ENCODE measurements at places on chromosomes 7 and 10.

- no peak for DNase-seq
Observed at GRCh38 chr10:114070710-114071109, 27.0 kb downstream of the ADRB1 start.

GRCh38 chr10:11631890-11632587, 20.6 kb upstream of the USP6NL start:
- no peak for DNase-seq

- DNase-seq = no peak
Observed at GRCh38 chr7:132023466-132023865, 467.0 kb upstream of the PODXL start.

GRCh38 chr7:3922175-3922635, 621.2 kb downstream of the SDK1 start:
- DNase-seq = no peak

- no peak for DNase-seq
Observed at GRCh38 chr7:52463341-52463740, 572.1 kb upstream of the POM121L12 start.

DNA sequence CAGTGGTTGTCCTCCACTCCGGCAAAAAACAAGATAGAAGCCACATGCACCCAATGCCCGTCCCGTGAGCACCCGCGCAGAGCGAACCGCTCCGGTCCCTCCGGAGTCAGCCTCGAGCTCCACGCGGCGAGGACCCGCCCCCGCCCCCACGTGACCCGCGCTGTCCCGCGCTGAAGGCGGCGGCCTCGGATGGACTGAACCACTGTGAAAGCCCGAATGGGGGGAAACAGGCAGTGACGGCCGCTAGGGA, 766 bp upstream of the EIF3B start:
- DNase-seq = peak; percentile 86

- DNase-seq = no peak
Observed at GRCh38 chr10:17407047-17407446, 47.3 kb downstream of the ST8SIA6 start.

GRCh38 chr7:154409703-154410311, 357.6 kb downstream of the DPP6 start:
- no peak for DNase-seq

DNA sequence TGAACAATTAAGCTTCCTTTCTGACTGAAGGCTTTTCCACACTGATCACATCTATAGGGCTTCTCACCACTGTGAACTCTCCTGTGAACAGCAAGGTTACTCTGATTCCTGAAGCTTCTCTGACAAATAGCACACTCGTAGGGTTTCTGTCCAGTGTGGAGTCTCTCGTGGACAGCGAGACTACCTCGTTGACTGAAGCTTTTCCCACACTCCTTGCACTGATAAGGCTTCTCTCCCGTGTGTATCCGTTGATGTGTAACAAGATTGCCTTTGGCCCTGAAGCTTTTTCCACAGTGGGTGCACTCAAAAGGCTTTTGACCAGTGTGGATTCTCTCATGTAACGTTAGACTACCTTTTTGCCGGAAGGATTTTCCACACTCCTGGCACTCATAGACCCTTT, 4.4 kb downstream of the ZNF32 start:
- DNase-seq = no peak

DNA sequence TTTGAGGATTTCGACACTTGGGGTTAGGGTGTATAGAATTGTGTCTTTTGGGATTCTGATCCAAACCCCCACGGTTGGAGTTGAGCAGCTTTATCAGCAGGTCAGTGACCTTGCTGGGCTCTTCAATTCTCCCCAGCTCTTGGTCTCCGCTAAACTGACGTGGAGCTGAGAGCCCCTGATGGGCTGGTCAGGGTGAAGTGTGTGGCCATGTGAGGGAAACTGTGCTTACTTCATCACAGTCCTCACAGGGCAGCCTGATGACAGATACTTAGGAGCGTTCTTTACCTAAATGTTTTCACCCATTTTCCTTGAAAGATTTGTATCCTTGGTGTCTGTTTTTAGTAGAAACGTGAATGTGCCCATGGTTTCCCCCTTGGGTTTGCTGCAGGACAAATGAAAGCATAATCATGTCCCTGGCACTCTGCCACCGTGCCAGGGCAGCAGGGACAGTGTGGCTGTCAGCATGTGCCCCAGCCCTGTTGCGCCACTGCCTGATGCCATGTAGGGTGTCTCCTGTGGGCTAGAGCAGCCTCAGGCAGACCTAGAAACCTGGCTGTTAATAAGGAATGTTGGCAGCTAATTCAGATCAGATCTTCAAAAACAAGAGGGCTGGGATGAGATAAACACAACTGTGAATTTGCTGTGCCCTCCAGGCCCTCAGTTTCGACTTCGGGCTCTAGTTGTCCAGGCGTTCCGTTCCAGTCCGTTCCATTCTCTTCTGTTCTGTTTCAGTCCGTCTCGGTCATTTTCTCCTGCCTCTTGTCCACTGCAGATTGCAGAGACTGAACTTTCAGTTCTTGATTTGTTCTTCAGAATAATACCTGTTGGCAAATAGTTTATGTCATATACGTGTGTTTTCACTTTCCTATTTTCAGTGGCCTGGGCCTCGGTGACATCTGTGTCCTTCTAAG, 96.8 kb downstream of the TRRAP start:
- DNase-seq = no peak

GRCh38 chr10:15096661-15097010, 519 bp upstream of the RPP38 start:
- DNase-seq = no peak

DNA sequence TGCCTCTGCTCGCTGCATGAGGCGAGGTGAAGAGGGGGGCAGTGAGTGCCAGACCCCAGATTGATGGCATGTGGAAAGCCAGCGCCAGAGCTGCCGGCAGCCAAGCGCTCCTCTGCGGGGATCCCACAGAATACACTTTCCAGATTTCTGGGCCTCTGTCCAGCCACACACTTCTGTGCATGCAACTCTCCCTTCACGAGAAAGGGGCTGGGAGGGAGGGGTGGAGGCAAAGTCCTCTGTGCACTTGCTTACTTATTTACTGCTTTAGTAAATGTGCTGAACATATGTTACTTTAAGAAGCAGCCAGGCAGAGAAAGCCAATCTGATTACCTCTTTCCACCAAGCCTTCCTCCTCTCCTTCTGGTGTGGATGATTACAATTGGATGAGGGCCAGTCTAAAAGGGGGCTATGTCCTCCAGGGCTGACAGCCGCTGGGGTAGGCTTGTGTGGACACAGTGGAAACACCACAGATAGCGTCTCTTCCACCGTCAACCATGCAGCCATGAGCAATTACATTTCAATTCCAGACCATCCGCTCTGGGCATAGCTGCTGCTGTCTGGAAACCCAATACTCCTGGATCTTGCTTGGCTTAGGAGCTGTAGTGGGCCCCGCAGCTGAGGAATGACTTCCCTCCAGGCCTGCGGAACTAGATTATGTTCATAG, 322.8 kb upstream of the ANKRD30A start:
- DNase-seq = no peak

- no peak for DNase-seq
Observed at GRCh38 chr10:98556061-98556460, 109.3 kb upstream of the HPS1 start.

DNA sequence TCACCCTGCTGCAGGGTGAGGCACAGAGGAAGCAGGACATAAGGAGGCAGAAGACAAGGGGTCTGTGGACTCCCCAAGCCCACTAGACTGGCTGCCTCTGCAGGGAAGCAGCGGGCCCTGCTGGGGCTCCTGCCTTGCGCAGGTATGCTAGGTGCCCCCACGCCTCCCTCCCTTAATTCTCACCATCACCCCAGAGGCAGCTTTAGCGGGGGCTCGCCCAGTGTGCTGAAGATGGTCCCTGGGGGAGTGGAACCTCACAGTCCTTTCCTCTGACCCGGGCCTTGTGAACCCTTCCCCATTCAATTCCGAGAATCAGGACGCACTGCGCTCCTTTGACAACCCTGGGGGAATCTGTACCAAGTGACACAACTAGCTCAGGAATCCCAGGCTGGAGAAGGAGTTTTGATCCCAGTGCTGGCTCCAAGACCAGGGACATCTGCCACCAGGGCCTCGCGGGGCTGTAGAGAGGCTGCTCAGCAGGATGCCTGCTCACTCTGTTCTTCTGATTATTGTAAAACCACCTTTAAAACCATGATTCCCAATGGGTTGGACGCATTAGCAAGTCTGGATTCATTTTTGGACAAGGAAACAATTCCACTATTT, 468.4 kb downstream of the TCERG1L start:
- no peak for DNase-seq

DNA sequence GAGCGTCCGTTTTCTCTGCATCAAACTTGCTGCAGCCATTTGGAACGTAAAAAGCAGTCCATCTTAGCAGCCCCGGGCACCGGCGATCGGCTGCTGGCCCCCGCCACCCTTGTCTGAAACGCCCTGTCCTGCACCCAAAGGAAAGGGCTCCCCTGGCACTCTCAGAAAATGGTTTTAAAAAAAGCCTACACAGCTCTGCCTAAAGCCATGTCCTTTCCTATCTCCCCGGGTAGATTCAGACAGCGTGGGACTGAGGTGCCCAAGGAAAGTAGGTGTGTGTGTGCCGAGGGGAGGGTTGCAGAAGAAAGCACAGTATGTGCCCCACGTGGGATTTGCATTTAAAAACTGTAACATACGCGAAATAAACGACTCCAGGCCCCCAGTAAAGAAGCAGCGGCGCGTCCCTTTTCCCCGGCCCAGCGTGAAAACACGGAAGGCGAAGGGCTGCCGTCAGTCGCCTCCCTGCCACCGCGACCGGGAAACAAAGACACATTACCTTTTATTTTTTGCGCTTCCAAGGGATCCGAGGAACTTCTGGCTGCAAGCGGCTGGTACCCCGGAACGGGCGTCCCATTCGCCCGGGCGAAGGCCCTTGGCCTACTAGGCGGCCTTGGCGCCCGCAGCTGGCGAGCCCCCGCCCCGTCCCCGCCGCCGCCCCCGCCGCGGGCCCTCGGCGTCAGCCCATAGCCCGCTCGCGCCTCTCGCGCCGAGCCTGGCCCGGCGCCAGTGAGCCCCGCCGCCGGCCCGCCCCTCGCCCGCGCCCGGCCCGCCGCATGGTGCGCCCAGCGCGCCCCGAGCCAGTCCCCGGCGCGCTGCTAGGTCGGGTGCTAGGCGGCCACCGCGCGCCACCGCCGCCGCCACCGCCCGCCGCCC, 304.6 kb downstream of the PRPF18 start:
- DNase-seq = no peak

- no peak for DNase-seq
Observed at GRCh38 chr10:86393862-86394455, 27.4 kb upstream of the GRID1 start.

- DNase-seq = no peak
Observed at GRCh38 chr7:106071356-106071998, 40.6 kb downstream of the SYPL1 start.

Measured in activated CD4-positive, CD25-positive, alpha-beta regulatory T cell (primary cell).